A549 treated with DMSO at 1 μM for 4 hours (cell line): ENCODE measurements at places on chromosomes 2 and 18. TPM values are rescaled to one million over a fixed set of nuclear protein-coding genes. Genes with fewer than 3 reads are reported as not detected.

The SERPINB10 gene
- total RNA-seq, result 0.22 TPM in 1 of 5 replicates, not detected in the others

The NOSTRIN gene
- 1.4 to 2.2 TPM (median 1.9 TPM) in 5 replicates for total RNA-seq

The TTC39C gene
- total RNA-seq, result 10.6 to 12.8 TPM (median 11.5 TPM) in 5 replicates

The SERPINB3 gene
- total RNA-seq, result 0.10 to 0.18 TPM (median 0.13 TPM) in 4 of 5 replicates, not detected in the other

The SCYGR4 gene
- total RNA-seq, result not detected in 5 replicates

The KLF11 gene
- total RNA-seq, result 3.7 to 5.7 TPM (median 5.4 TPM) in 5 replicates

The HTR2B gene
- 0.07 to 0.22 TPM (median 0.09 TPM) in 5 replicates for total RNA-seq

The SLC35F6 gene
- total RNA-seq, result 36.0 to 44.3 TPM (median 42.5 TPM) in 5 replicates

The ONECUT2 gene
- total RNA-seq, result 0.31 to 0.63 TPM (median 0.57 TPM) in 5 replicates

The AGXT gene
- not detected in 5 replicates for total RNA-seq

The DLGAP1 gene
- 0.09 to 0.10 TPM in 2 of 5 replicates, not detected in the others for total RNA-seq

The CRYGB gene
- total RNA-seq, result not detected in 5 replicates

The STAM2 gene
- 8.6 to 12.1 TPM (median 10.4 TPM) in 5 replicates for total RNA-seq

The FIGN gene
- total RNA-seq, result 1.6 to 3.3 TPM (median 2.2 TPM) in 5 replicates

The MBD1 gene
- total RNA-seq, result 32.3 to 37.5 TPM (median 34.3 TPM) in 5 replicates

The HSBP1L1 gene
- total RNA-seq, result 9.3 to 12.8 TPM (median 11.0 TPM) in 5 replicates
